ENCODE measurements at places on chromosomes 6 and 20.

DNA sequence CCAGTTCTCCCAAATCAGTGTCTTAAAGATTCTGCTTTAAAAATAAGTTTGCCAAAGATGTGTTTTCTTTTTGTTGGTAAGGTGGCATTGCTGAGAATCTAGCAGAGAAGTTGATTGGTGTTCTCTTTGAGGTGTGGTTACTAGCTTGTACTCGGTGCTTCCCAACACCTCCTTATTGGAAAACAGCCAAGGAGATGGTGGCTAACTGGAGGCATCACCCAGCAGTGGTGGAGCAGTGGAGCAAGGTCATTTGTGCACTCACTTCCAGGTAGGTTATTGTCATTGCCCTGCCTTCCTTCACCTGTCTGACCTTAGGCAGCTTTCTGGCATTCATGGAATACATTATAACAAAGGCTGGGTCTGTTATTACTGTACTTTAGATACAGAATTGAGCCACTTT is 26.7 kb downstream of the RALGAPB start:
- DNase-seq, result no peak

- DNase-seq, result no peak
These were observed 117.9 kb upstream of the THBS2 start for GRCh38 chr6:169371344-169372127.

GRCh38 chr6:100093405-100093804 is 99.4 kb upstream of the MCHR2 start:
- no peak for DNase-seq

DNA sequence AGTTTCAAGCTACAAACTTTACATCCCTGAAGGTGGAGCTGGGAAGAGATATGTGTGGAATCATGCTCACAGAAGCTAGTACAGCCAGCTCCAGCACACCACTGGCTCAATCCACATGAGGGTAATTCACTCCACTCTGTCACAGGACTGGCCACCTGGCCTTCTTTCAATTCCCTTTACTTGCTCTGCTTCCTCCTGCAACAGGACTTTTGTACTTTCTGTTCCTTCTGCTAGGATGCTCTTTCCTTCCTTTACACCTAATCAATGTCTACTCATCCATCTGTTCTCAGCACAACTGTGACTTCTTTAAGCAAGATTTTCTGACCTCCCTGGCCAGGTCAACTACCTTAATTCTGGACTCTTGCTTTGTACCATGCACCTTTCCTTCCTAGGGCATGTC is 39.4 kb upstream of the MYB start:
- DNase-seq, result no peak

DNA sequence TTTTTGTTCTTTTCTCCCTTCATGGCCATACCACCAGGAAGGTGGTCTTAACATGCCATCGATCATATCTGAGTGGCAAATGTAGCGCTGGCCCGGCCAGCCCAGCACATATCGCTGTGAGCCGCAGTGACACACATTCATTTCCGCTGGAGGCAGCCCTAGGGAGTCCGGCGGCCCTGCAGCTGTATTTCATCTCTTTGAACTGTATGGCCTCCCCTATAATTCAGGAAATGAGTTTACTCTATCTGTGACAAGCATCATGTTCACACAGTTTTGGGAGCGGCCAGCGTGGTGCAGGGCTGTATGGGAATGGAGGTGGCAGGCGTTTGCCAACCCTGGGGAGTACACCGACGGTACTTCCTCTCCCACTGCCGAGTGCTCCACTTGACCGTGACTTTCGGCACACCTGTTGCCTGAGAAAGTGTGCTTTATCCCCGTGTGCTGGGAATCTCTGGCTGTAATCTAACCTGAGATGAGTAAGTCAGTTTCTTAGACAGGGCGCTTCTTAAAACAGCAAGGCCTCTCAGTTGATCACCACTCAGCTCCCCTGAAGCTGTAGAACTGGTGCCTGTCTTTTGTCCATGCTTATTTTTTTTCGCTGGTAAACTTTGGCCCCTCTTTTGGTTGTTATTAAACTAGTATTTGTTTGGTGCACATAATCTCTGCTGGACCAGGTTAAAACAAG is 257.1 kb upstream of the TAB2 start:
- no peak for DNase-seq

GRCh38 chr6:6923605-6924004 is 184.2 kb upstream of the RREB1 start:
- no peak for DNase-seq

GRCh38 chr20:4887586-4887985 is 113.7 kb downstream of the SLC23A2 start:
- no peak for DNase-seq
